ENCODE measurements at places on chromosomes 5 and 9. TPM values are rescaled to one million over a fixed set of nuclear protein-coding genes. Genes with fewer than 3 reads are reported as not detected.

The IFNB1 gene
- 0.26 TPM for total RNA-seq

The HTR4 gene
- total RNA-seq = not detected

The ACTBL2 gene
- under 0.01 TPM for total RNA-seq

The IL4 gene
- not detected for total RNA-seq

The FIBCD1 gene
- 0.51 TPM for total RNA-seq

The ALDH1B1 gene
- 4.6 TPM for total RNA-seq

The ORM2 gene
- not detected for total RNA-seq

The CACNA1B gene
- total RNA-seq = not detected
